MCF 10A (cell line): ENCODE measurements at places on chromosomes 1 and 21. TPM values are rescaled to one million over a fixed set of nuclear protein-coding genes. Genes with fewer than 3 reads are reported as not detected.
A peak's percentile ranks its signal among the peaks of the same experiment; 100 is the strongest.

DNA sequence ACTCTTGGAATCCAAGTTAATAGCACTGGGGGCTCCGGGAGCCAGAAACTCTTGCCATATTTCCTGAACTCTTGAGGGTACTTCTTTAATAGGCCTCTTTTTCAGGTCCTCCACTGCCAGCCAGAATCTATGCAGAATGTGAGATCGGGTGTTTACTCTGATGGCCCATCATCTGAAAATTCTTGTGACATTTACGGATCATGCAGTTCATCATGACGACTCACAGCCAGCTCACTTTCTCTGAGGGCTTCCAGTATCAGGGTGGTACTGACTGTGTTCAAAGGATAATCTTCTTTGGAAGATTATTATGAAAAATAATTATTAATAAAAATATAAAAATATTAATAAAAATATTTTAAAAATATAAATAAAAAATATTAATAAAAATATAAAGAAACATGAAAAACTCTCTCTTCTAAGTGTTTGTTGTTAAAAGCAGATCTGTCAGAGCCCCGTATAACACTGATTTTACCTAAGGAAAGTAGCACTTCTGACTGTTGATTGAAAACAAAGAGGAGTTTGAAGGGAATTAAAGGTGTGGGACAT, 194.3 kb upstream of the GREM2 start:
- DNase-seq = no peak

DNA sequence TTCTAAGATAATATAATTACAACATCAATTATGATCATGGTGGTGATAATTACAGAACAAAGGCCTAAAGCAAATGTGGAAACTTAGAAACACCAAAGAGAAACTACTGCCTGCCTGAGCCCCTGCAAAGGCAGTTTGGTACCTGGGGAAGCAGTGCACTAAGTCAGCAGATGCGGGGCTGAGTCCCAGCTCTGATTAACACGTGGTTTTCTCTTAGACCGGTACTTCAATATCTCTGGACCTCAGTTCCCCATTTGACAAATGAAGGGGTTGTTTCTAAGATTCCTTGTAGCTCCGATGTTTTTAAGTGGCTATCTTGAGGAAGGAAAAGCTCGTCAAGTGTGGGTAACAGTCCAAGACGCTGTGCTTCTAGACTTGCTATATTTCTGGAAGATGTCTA, 16.7 kb upstream of the PLEKHA6 start:
- DNase-seq = no peak

DNA sequence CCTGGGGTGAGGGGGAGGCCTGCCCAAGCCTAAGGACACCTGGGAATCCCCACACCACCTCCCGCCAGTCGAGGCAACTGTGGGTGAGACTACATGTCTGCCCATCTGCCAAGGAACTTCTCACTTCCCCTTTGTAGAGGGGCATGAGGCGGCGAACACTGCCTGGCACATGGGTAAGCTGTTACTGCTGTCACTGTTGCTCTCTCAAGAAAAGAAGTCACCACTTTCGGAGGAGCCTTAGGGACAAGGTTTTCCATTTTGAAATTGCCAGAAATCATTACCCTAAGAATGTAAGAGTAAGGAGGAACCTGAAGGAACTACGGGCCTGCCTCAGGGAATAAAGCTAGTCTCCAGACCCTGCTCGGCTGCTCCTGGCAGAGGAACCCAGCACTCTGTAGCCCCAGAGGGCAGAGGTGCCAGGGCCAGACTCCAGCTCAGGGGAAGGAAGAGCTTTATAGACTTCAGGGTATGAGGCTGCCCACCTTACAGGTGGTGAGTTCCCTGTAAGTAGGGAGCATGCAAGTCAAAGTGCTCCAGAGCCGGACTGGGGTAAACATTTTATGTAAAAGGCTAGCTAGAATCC, 23.3 kb downstream of the SLC2A1 start:
- no peak for DNase-seq

DNA sequence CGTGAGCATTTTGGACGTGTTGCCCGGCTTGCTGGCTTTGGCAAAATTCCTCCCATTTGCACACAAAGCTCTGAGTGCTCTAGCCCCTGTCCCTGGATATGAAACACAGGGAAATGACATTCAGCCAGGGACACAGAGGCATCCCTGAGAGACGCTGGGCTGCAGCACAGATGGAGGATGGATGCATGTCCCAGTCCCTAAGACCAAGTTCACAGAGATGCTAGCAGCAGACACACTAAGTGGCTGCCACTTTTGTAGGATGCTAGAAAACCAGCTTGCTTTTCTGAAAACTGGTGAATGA, 12.5 kb downstream of the ACTRT2 start:
- no peak for DNase-seq

DNA sequence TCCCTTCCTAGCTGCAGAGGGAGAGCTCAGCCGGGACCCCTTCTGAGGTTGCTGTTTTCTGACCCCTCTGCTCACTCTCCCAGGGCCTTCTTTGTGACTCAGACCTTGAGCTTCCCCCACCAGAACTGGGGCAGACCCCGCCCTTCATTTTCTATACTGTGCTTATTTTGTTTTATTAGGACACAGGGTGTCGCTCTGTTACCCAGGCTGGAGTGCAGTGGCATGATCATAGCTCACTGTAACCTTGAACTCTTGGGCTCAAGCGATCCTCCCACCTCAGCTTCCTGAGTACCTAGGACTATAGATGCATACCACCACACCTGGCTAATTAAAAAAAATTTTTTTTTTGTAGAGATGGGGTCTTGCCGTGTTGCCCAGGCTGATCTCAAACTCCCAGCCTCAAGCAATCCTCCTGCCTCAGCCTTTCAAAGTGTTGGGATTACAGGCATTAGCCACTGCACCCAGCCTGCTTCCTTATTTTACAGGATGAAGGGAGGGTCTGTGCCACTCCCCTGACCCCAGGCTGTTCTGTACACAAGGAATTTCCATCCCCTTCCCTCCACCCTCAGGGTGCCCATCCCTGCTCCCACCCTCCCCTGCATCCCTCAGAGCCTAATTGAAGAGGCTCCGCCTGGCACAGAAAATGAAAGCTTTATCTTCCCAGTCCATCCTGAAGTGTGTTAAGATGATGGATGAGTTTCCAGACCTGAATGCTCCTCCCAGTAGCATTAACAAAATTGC, 195.2 kb upstream of the POU3F1 start:
- no peak for DNase-seq

- DNase-seq = no peak
Measured at GRCh38 chr21:34031835-34032370, 41.5 kb upstream of the MRPS6 start.

- no peak for DNase-seq
Measured at GRCh38 chr1:232274236-232274855, 355.6 kb downstream of the SIPA1L2 start.

- DNase-seq = peak; percentile 42
Measured at GRCh38 chr1:53442299-53442698, 16.9 kb upstream of the DMRTB1 start.

- DNase-seq = no peak
Measured at GRCh38 chr21:16264319-16264718, 534.5 kb downstream of the USP25 start.

GRCh38 chr1:5053744-5054143, 399.3 kb downstream of the AJAP1 start:
- DNase-seq = no peak

DNA sequence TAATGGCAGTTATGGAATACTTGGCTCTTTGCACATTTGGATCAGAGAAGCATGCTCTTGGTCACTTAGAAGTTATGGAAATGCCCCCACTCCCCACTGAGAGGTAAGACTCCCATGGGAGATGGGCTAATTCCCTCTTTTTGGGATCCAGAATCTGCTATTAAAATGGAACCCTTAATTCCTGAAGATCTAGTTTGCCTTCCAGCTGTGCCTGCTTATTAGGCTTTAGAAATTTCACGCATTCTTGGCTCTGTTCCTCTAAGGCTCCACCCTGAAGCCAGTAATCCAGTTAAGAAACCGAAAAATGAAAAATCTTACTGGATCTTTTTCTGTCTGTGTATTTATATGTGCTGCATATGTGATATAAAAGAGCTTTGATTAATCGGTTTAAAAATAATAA, 76.7 kb downstream of the USH2A start:
- DNase-seq = no peak

- DNase-seq = no peak
Measured at GRCh38 chr1:240802271-240802670, 190.3 kb upstream of the GREM2 start.

- no peak for DNase-seq
Measured at GRCh38 chr1:236075848-236076247, 11.0 kb upstream of the NID1 start.

DNA sequence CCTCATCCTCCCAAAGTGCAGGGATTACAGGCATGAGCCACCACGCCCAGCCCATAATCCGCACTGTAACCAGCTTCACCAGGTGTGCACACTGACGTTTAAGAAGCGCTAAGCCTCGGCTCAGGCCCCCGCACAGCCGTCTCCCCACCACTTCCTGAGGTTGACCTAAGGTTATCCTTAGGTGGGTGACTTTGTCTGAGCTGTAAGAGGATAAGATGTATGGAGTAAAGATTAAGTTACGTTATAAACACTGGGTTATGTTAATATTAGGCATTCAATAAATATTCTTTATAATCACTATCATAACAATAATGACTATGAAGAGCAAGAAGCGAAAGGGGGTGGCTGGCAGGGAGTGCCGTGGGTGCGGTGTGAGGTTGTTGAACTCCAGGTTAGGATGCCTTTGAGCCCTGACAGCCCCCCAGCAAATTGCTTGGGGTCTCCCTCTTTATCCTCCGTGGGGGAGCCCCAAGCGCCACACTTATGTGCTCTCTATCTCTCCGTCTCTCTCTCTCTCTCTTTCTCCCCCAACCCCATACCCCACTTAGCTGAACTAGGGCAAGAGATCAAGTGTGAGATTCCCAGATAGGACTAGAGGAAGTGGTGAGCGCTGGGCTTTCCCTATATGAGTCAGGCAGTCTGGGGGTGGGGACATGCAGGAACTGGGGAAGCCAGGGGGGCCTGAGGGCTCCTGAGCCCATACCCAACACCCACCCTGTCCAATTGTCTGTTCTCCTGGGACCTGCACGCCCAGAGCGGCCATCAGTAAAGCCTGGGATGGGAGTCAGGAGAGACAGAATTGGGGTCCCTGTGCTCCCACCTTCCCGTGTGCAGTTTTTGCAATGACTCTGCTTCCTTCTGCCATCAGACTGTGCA, 7.6 kb downstream of the EFHD2 start:
- peak; percentile 91 for DNase-seq

GRCh38 chr1:201559679-201560162, 20.8 kb downstream of the NAV1 start:
- DNase-seq = peak; percentile 89

GRCh38 chr1:171139890-171140289, 45.2 kb upstream of the FMO2 start:
- DNase-seq = peak; percentile 23

DNA sequence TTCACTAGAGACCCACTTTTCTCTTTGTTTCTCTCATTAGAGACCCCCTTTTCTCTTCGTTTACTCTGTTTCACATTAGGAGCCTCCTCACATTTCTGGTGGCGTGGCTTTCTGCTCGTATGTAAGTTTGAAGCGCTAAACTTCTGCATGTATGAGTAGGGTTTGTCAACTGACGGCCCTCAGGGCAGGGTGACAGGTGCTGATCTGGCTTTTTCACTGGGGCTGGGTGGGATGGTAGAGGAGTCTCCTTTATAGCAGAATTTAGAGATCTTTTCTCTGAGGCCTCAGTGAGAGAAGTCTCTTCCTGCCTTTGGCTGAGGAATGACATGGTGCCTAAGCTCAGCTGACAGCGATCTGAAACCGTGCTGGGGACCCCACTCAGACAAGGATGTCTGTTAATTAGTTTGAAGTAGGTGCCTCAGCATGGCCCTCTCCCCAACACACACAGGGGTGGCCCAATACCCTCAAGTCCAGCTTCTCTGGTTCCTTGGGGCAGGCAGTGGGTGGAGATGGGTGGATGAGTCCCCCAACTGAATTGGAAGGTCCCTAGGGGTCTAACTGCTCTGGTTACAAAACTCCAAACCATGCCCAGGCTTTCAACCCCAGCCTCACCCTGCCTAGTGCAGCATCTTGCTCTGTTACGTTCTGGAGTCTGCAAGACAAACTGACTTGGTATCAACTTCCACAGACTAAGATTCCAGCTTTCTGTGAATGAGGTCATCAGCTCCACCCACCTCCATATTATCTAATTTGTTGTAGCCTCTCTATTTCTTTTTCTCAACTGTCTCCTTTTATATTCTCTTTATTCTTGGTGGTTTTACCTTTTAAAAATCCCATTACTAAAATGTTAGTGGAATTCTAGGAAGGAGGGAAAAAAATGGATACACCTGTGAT, 3.2 kb downstream of the SLC1A7 start:
- DNase-seq = no peak

DNA sequence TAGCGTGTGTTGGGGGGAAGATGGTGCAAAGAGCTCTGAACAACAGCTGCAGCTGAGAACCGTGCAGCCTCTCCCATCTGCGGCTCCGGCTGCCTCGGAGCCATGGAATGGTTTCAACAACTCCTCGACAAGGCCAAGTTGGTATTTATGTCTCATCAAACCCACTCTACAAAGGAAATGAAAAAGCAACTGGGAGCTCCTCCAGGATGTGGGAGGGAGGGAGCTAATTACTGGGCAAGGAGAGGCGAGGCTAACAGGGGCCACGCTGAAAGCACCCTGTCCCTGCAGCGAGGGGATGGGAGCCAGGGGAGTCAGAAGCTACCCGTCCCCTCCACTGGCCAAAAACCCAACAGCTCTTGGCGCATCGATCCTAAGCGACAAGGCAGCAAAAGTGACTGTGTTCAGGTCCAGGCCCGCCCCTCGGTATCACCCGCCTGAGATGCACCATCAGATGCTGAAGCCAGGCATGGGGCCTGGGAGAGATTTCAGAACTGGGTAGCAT, 63.1 kb downstream of the ACOT7 start:
- DNase-seq = no peak

DNA sequence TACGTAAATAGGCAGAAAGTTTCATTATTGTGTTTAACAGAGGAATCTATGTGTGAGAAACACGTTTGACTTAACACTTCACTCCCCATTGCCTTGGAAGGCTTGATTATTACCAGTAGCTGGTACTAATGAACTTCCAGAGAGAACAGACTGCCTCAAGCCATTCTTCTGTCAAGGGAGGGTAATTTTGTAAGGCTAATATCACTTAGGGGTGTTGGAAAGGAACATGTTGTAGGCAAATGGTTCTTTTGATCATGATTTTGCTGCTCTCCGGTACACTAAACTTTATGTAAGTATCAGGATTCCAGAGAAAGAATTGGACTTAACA, 1.8 kb downstream of the LAMC1 start:
- peak; percentile 35 for DNase-seq

AK4 gene
- 54.2 and 57.1 TPM in 2 replicates for total RNA-seq

MPZ gene
- total RNA-seq = 0.29 and 0.37 TPM in 2 replicates

F5 gene
- total RNA-seq = 0.09 TPM in 1 of 2 replicates, not detected in the other

MAEL gene
- not detected in 2 replicates for total RNA-seq

C1orf94 gene
- total RNA-seq = not detected in 2 replicates
